SK-MEL-5 (cell line): ENCODE measurements at places on chromosomes 7 and 10. TPM values are rescaled to one million over a fixed set of nuclear protein-coding genes. Genes with fewer than 3 reads are reported as not detected.

The ARHGAP22 gene
- 0.24 TPM in 2 replicates for total RNA-seq

The ADRB1 gene
- 2.9 and 3.3 TPM in 2 replicates for total RNA-seq

The IFIT5 gene
- total RNA-seq, result 9.3 and 10.3 TPM in 2 replicates

DNA sequence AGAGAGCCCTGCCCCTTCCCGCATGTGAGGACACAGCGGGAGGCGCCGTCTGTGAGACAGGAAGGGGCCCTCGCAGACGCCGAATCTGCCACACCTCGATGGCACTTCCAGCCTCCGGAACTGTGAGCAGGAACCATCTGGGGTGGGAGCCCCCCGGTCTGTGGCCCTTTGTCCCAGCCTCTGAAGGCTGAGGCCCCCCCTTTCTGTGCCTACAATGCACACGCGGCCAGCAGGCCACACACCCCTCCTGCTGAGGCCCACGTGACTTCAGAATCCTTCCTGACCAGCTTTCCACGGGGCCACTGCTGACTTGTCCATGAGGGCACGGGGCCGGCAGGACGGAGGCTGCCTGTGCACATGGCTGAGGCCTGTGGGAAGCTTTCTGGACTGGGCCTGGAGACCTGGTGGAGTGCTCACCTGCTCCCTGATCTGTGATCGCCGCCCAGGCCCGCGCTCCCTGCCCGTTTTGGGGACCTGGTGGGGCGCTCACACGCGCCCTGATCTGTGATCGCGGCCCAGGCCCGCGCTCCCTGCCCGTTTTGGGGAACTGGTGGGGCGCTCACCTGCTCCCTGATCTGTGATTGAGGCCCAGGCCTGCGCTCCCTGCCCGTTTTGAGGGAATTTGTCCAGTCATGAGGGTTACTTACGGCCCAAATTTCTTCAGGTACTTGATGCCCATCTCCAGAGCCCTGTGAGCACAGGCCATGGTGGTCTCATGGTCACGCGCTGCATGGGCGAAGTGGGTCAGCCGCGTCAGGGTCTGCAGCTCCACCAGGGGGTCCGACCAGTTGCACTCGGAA lies 34.3 kb downstream of the CFAP46 start:
- DNase-seq, result no peak

The SPDYE2 gene
- not detected in 2 replicates for total RNA-seq

The VIM gene
- 2,222 and 2,306 TPM in 2 replicates for total RNA-seq

The CYP3A7 gene
- total RNA-seq, result not detected in 2 replicates

The CALCR gene
- total RNA-seq, result 0.08 TPM in 1 of 2 replicates, not detected in the other

The TRIM50 gene
- total RNA-seq, result not detected in 2 replicates

GRCh38 chr7:47443049-47443448 lies 138.9 kb downstream of the TNS3 start:
- DNase-seq, result no peak

The GPR37 gene
- 18.4 and 21.6 TPM in 2 replicates for total RNA-seq

GRCh38 chr7:127976056-127976737 lies 55.0 kb downstream of the LRRC4 start:
- no peak for DNase-seq

- no peak for DNase-seq
These were observed 180.5 kb downstream of the NRP1 start for GRCh38 chr10:33153968-33154327.
